Spinal cord (tissue), 10 donors: ENCODE measurements at places on chromosomes 13 and 19. TPM values are rescaled to one million over a fixed set of nuclear protein-coding genes. Genes with fewer than 3 reads are reported as not detected.

RAP2A gene
- 248 TPM for total RNA-seq

AP1M1 gene
- total RNA-seq, result 47.0 TPM

ZNF382 gene
- 39.1 TPM for total RNA-seq

IL17D gene
- 30.2 TPM for total RNA-seq

DNA sequence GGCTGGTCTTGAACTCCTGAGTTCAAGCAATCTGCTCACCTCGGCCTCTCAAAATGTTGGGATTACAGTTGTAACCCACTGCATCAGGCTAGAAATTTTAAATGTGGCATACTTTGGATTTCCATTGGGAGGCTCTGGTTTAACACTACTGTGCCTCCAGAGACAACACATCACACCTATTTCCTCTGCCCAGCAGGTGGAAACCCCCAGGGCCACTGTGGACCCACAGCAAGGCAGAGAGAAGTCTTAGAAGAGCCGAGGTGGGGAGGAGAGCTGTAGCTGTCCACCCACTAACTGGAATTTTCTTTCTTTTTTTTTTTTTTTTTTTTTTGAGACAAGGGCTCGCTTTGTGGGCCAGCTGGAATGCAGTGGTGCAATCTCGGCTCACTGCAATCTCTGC, 39.4 kb downstream of the IER2 start:
- DNase-seq, result no peak
- no peak overlapping the region for H3K27ac ChIP-seq
- no peaks in the 10 kb centered on the region for H3K36me3 ChIP-seq
- H3K27me3 ChIP-seq, result no peaks in the 10 kb centered on the region

GRCh38 chr13:37435881-37436280, 162.7 kb downstream of the POSTN start:
- no peak overlapping the region for H3K4me3 ChIP-seq
- H3K27ac ChIP-seq, result no peak overlapping the region
- H3K36me3 ChIP-seq, result no peaks in the 10 kb centered on the region
- H3K27me3 ChIP-seq, result no peaks in the 10 kb centered on the region

- DNase-seq, result peak; percentile 54
- H3K27ac ChIP-seq, result peak overlapping the region; percentile 40
- no peaks in the 10 kb centered on the region for H3K27me3 ChIP-seq
These were observed 16.8 kb downstream of the CCL25 start for GRCh38 chr19:8069096-8069973.

DNA sequence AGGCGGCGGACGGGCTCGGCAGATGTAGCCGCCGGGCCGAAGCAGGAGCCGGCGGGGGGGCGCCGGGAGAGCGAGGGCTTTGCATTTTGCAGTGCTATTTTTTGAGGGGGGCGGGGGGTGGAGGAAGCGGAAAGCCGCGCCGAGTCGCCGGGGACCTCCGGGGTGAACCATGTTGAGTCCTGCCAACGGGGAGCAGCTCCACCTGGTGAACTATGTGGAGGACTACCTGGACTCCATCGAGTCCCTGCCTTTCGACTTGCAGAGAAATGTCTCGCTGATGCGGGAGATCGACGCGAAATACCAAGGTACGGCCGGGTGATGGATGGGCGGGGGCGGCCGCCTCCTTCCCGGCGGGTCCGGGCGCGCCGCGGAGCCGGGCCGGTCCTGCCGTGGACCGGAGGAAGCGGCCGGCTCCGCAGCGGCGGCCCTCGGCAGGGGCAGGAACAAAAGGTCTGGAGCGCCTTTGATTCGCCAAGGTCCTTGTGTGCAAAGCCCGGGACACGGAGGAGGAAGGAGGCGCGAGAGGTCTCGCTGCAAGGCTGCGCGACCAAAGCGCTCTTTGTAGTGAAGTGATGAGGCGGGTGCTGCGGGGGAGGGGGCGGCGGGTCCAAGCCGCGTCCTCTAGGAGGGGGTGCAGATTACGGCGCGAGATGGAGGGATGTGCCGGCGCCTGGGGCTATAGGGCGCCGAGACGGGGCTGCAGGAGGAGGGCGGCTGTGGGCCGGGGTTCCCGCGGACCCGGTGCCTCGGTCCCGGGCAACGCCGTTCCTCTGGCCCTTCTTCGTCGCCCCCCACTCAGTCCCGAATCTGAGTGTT, 689 bp downstream of the ING1 start:
- H3K27ac ChIP-seq, result peak overlapping the region; percentile 100
- peaks cover 21% of the 10 kb centered on the region for H3K4me1 ChIP-seq
- H3K27me3 ChIP-seq, result no peaks in the 10 kb centered on the region

DNA sequence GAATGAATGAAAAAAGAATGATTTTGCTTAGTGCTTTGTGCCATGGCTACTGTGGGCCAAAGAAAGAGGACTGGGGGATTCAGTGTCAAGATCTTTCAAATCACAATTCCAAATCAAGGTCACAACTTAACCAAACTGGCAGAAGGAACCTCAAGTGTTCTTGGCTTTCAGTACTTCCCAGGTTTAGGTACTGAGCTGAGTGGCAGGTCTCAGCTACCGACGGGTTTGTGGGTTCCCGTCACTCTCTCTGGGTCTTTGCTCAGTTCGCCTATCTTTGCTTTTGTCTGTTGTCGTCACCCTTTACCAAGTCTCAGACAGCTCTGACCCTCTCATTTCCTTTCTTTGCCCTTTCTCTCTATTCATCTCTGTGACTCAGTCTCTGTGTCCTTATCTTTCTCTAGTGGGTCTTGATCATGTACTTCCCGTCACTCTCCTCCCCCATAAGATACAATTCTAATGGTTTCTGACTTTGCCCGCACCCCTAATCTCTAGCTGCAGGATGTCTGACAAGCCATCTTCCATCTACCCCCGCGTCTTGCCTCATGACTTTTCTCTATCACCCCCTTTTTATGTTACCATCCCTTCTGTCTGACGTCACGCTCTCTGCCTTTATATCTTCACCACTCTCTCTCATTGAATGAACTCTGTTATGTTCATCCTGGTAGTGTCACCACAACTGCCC, 33.3 kb upstream of the LRRC4B start:
- H3K27ac ChIP-seq, result no peak overlapping the region
- H3K4me1 ChIP-seq, result no peaks in the 10 kb centered on the region
- H3K4me3 ChIP-seq, result no peak overlapping the region
- H3K27me3 ChIP-seq, result peaks cover 5% of the 10 kb centered on the region
- no peaks in the 10 kb centered on the region for H3K36me3 ChIP-seq
- no peak for DNase-seq

- no peak overlapping the region for H3K4me3 ChIP-seq
- no peaks in the 10 kb centered on the region for H3K4me1 ChIP-seq
- DNase-seq, result no peak
- H3K36me3 ChIP-seq, result no peaks in the 10 kb centered on the region
- no peak overlapping the region for H3K27ac ChIP-seq
These were observed 53.4 kb downstream of the GPC6 start for GRCh38 chr13:93279982-93280381.

DNA sequence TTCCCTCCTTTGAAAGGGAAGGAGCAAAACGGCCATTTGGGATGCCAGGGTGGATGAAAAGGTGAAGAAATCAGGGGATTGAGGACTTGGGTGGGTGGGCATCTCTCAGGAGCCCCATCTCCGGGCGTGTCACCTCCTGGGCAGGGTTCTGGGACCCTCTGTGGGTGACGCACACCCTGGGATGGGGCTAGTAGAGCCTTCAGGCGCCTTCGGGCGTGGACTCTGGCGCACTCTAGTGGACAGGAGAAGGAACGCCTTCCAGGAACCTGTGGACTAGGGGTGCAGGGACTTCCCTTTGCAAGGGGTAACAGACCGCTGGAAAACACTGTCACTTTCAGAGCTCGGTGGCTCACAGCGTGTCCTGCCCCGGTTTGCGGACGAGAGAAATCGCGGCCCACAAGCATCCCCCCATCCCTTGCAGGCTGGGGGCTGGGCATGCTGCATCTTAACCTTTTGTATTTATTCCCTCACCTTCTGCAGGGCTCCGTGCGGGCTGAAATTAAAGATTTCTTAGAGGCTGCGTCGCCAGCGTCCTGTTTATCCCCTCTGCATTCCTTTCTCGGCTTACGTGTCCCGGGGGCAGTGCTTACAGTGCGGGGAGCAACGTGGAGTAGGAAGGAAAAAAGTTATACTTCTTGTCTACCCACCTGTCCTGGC, 15.2 kb upstream of the S1PR4 start:
- no peak overlapping the region for H3K4me3 ChIP-seq
- peak; percentile 50 for DNase-seq
- no peaks in the 10 kb centered on the region for H3K36me3 ChIP-seq
- H3K27me3 ChIP-seq, result no peaks in the 10 kb centered on the region

DNA sequence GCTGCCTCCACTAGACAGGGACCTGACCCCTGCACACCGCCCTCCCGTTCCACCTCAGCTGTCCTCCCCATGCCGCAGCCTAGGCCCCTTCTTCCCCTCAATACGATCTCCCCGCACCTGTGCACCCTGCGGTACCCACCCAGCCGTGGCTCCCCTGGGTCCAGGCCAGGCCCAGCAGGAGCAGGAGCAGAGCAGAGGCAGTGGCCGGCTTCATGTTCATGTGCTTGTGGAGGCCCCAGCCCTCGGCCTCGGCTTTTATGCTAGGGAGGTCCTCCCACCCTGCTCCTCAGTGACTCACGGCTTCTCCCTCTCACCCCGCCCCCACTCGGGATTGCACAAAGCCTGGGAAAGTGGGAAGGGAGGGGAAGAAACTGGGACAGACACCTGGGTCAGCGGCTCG, 11.4 kb upstream of the KRTDAP start:
- H3K27me3 ChIP-seq, result peaks cover 5% of the 10 kb centered on the region
- H3K27ac ChIP-seq, result no peak overlapping the region
- H3K4me3 ChIP-seq, result no peak overlapping the region
- H3K4me1 ChIP-seq, result no peaks in the 10 kb centered on the region

DNA sequence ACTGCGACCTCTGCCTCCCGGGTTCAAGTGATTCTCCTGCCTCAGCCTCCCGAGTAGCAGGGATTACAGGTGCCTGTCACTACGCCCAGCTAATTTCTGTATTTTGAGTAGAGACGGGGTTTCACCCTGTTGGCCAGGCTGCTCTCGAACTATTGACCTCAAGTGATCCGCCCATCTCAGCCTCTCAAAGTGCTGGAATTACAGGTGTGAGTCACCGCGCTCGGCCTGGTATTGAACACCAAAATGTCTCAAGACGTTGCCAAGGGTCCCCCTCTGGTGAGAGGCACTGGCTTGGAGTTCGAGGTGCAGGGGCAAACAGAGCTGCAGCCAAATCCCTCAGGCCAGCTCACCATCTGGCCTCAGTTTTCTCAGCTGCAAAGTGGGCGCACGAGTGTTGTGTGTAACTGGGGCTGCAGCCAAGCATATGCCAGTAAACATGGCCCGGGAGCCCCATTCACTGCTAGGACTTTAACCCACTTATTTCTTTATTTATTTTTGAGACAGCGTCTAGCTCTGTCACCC, 8.0 kb downstream of the TJP3 start:
- H3K27ac ChIP-seq, result no peak overlapping the region
- no peaks in the 10 kb centered on the region for H3K36me3 ChIP-seq
- DNase-seq, result no peak
- no peak overlapping the region for H3K4me3 ChIP-seq

DNA sequence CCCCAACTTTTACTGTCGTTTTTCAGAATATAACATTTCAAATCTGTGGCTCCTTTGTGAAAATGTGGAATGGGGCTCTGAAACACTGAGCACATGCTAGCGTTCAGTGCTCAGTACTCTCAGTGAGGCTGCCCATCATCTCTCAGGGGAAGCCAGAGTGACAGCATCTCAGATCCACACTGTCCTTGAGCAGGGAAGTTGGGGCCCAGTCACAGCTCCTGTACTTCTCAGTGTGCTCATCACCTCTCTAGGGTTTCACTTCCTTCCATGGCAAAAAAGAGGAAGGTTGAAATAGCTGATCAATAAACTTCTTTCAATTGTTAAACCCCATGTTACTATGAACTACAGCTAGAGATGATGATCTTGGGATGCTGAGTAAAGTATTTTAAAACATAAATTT, 565.9 kb upstream of the SPRY2 start:
- no peaks in the 10 kb centered on the region for H3K27me3 ChIP-seq
- no peaks in the 10 kb centered on the region for H3K4me1 ChIP-seq

DNA sequence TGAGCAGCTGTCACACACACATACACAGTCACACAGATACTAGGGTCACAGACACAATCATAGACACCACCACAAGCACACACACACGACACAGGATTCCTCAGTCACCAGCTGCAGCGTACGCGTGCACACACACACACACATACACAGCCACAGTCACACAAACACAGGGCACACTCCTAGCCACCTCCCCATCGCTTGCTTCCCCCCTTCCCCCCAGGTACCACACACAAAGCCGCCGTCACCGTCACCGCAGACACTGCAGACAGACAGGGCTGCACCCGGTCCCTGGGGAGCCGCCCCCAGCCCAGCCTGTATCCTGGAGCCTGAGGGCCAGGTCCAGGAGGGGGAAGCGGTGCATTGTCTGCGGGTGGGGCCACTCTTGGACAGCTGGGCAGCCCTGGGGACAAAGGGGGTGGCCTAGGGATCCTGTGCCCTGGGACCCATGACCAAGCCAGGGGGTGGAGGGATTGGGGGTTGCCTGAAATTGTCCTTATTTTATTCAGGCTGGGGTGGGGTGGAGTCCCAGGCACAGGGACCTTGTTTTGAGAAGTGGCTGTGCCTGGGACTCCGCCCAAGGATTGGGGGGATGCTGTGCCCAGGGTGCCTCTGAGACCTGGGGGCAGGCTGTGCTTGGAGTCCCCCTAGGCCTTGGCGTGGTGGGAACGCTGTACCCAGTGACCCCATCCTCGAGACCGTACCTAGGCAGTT, 957 bp downstream of the NUMBL start:
- peak overlapping the region; percentile 73 for H3K27ac ChIP-seq
- no peaks in the 10 kb centered on the region for H3K27me3 ChIP-seq
- H3K36me3 ChIP-seq, result peaks cover 61% of the 10 kb centered on the region
- DNase-seq, result no peak
- peak overlapping the region; percentile 69 for H3K4me3 ChIP-seq
- peaks cover 30% of the 10 kb centered on the region for H3K4me1 ChIP-seq

GRCh38 chr19:51055866-51056265, 9.0 kb downstream of the KLK13 start:
- H3K4me1 ChIP-seq, result no peaks in the 10 kb centered on the region
- H3K36me3 ChIP-seq, result no peaks in the 10 kb centered on the region
- H3K4me3 ChIP-seq, result no peak overlapping the region
- no peak for DNase-seq

- peaks cover 45% of the 10 kb centered on the region for H3K36me3 ChIP-seq
- H3K4me3 ChIP-seq, result peak overlapping the region; percentile 4
- H3K27ac ChIP-seq, result no peak overlapping the region
- DNase-seq, result no peak
These were observed 14.8 kb downstream of the RB1 start for GRCh38 chr13:48318377-48318811.

- peak; percentile 24 for DNase-seq
- H3K4me3 ChIP-seq, result peak overlapping the region; percentile 21
- H3K4me1 ChIP-seq, result peaks cover 21% of the 10 kb centered on the region
- peaks cover 18% of the 10 kb centered on the region for H3K36me3 ChIP-seq
- H3K27me3 ChIP-seq, result no peaks in the 10 kb centered on the region
These were observed 7.2 kb downstream of the AXL start for GRCh38 chr19:41226053-41226873.

- peak; percentile 18 for DNase-seq
- peak overlapping the region; percentile 57 for H3K27ac ChIP-seq
- H3K4me3 ChIP-seq, result peak overlapping the region; percentile 73
- H3K27me3 ChIP-seq, result no peaks in the 10 kb centered on the region
- peaks cover 4% of the 10 kb centered on the region for H3K36me3 ChIP-seq
These were observed 581 bp downstream of the RCBTB1 start for GRCh38 chr13:49584771-49585182.

- DNase-seq, result no peak
- H3K27me3 ChIP-seq, result no peaks in the 10 kb centered on the region
- H3K4me3 ChIP-seq, result no peak overlapping the region
- H3K27ac ChIP-seq, result no peak overlapping the region
These were observed 73.4 kb downstream of the RYR1 start for GRCh38 chr19:38506723-38507550.
